ENCODE measurements at places on chromosomes 2 and 18. TPM values are rescaled to one million over a fixed set of nuclear protein-coding genes. Genes with fewer than 3 reads are reported as not detected.
A peak's percentile ranks its signal among the peaks of the same experiment; 100 is the strongest.

- no peak for DNase-seq
Observed at GRCh38 chr2:238141541-238142318, 3.3 kb downstream of the KLHL30 start.

DNA sequence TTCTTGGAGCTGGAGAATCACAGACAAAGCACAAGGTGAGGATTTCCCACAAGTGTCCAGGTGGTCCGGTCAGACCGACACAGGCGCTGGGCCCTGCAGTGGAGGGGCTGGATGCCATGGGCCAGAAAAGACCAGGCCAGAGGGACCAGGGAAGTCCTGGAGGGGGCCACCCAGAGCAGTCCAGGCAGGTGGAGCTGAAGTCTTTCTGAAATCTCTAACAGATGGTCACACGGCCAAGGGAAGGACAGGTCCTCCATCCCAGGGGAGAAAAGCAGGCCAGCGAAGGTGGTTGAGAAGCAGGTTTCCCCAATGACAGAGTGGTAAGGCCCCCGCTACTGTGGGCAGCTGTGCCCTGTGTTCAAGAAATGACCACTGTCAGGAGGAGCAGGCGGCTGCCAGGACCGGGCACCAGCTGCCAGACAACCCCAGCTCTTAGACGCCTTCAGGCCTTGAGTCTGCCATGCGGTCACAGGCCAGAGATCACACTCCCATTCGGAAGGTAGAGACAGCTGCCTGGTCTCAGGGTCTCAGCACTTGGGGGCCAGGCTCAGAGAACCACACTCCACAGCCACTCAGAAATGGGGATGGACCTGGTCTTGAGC lies 25.9 kb downstream of the HS1BP3 start:
- no peak for DNase-seq

GRCh38 chr2:18506883-18507509 lies 53.5 kb downstream of the RDH14 start:
- no peak for DNase-seq

- no peak for DNase-seq
Observed at GRCh38 chr2:197804758-197805714, 643 bp downstream of the PLCL1 start.

DNA sequence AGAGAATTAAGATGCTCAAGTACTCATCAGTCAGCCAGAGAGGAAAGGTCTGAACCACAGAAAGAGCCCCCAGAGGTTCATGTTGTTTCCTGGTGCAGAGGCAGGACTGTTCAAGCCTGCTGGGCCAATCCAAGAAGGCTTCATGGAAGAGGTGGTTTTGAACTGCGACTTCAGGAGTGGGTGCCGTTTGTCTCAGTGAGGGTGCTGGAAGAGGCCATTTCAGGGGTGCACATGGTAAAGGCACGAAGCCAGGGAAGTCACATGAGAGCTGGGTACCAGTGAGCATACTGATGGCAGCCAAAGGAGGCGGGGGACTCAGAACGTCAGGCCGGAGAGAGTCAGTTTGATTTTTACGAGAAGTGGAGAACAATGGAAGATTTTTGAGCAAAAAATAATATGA lies 55.5 kb downstream of the EMILIN2 start:
- no peak for DNase-seq

The SLC5A7 gene
- not detected for total RNA-seq

- DNase-seq, result no peak
Observed at GRCh38 chr2:211503198-211503597, 946.8 kb downstream of the CPS1 start.

GRCh38 chr2:229586746-229587705 lies 127.3 kb downstream of the DNER start:
- DNase-seq, result peak; percentile 70

DNA sequence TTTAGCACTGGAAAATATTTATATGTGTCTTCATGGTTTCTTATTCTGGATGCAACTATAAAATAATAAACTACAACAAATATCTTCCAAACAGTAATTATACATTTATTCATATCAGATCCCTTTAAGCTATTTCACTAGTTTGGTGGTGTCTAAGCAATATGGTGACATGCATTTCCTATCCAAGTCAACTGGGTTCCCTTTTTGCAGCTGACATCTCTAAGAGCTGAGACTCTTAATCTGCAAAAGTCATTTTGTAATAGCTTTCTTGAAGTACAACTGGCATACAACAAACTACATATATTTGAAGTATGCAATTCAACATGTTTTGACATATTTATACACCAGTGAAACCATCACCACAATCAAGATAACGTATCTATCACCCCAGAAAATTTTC lies 59.9 kb upstream of the SLC1A4 start:
- DNase-seq, result no peak

GRCh38 chr2:226585130-226585561 lies 214.5 kb downstream of the IRS1 start:
- DNase-seq, result no peak

GRCh38 chr2:152542995-152543481 lies 174.2 kb downstream of the PRPF40A start:
- no peak for DNase-seq

The FOXI3 gene
- not detected for total RNA-seq

The PARD3B gene
- total RNA-seq, result 16.0 TPM

- DNase-seq, result no peak
Observed at GRCh38 chr2:225471039-225471438, 71.5 kb downstream of the NYAP2 start.

DNA sequence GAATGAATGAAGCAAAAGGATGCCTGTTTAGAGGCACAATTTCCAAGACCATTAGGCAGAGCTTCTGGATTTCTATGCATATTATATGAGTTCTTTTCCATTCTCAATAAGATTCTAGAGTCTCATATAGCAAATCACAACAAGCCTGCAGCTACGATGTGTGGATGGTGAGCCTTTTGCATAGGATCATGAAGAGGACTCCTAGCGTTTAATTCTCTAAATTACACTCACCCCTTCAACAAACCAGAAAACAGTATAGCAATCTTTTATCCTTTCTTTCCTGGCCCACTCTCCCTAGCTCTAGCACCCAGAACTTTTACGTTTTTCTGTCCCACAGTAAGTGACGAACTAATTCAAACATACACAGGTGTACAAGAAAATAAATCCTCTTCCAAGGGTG lies 293.1 kb upstream of the KLHL29 start:
- no peak for DNase-seq

DNA sequence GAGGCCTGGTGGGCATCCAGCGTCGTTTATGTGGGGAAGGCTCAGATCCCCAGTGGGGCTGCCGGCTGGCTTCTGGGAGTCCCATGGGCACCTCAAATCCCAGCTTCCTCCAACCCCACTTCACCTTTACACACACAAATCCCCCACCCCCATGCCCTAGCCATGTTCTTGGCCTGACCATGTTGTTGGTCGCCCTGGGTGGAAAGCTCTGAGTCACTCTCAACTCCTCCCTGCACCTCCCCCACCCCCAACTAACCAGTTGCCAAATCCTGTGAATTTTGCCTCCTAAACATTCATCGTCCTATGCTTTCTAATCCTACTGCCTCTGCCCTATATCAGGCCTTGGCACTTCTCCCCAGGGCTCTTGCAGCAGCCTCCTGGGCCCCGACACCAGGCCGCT lies 6.4 kb downstream of the TNS1 start:
- peak; percentile 79 for DNase-seq

The COX7A2L gene
- total RNA-seq, result 52.8 TPM

DNA sequence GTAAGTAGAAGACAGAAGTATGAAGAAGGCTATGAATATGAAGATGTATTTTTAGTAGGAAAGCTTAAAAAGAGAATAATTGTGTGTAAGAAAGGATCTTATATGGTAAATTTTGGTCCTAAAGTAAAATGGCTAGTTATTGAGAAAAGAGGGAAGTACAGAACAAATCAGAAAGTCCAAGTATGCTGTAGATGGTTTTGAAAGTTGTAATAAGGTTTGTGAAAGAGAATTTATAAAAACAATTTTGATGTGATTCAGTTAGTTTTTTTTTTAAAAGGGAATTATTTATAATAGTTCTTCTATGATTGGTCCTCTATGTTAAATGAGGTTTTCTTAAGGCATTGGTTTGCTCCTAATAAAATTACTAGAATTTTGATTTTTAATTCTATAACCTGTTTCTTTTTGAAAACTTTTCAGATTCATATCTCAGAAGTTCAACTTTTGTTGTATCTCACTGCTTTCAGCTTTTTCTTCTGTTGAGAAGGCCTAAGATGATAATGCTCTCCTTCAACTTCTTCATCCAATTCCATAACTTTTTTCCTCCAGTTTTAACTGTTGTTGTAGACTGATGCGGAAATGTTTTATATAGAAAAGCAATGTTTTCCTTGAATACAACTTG lies 322.7 kb downstream of the NOL4 start:
- DNase-seq, result no peak

- DNase-seq, result no peak
Observed at GRCh38 chr2:180975585-180975984, 4.8 kb upstream of the UBE2E3 start.

DNA sequence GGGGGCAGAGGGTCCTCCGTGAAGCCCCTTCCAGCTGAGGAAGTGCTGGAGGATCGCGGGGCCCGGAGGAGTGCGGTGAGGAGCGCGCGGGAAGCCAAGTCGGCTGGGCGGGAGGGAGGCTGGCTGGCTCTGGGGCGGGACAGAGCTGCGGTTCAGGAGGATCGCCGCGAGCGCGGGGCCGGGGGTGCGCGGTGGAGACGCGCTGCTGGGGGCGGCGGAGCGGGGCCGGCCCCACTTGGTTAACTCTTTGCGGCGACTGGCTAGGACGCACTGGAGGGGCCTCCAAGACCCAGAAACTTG lies 464 bp downstream of the CYBRD1 start:
- no peak for DNase-seq

GRCh38 chr2:134718023-134718816 lies 580 bp downstream of the TMEM163 start:
- DNase-seq, result peak; percentile 43

The ITGA6 gene
- 52.1 TPM for total RNA-seq
